ENCODE measurements at places on chromosomes 2 and 18. TPM values are rescaled to one million over a fixed set of nuclear protein-coding genes. Genes with fewer than 3 reads are reported as not detected.

Gene CFAP65
- total RNA-seq: 1.00 TPM

Gene L3MBTL4
- total RNA-seq: 2.9 TPM

DNA sequence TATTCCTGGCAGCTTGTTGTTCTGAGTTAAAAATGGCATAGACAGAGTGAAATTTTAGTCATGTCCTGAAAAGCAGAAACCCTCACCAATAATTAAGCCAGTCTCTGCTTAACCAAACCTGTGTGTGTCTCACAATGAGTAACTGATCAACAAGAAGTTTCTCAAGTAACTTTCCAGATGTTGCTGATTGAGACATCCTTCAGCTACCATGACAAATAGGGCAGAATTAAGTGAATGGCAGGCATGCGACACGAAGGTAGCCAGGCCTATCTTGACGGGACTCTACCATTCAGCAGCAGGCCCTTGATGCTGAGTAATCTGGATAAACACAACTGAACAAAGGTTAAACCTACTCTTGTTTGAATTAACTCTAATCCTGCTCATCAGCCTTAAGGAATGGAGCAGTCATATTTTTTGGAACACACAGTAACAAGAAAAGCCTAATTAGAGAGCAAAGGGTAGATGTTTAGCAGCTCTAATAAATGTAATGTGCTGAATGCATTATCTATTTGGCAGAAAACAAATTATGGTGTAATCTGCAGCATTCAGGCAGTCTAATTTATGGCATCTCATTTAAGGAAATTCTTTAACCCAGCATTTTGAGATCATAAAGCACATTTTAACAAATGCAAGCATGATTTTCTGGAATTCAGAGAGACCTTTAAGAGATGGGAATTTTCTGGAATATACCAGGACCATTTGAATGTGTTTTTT is 159.5 kb upstream of the EPHA4 start:
- DNase-seq: no peak

Gene TMEM178A
- 26.8 TPM for total RNA-seq

DNA sequence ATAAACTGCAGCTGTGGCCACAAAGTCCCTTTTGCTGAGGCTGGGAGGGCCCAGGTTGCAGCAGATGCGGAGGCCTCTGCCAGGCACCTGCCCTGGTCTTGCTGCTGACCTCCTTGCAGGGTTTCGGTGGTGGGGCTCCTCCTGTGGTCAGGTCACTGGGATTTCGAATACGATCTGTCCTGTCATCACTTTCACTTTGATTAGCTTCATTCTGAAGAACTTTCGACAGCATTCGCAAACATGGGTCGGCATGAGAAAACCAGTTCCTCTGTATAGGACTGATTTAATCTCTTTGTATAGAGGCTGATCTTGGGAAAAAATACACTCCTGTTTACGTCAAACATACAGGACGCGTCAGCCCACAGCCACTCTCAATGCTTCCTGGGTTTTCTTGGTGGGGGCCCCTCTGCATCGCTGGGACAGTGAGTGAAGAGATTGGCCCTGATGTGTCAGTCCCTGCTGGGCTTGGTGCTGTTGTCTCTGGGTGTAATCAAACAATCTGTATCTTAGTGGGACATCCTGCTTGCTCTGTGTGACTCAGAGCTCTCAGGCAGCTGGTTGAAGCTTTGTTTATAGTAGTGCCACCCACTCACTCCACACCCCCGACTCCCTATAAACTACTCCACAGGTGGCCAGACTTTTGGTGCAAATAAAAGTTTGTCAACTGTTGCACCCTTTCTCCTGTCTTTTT is 209.4 kb upstream of the CXCR4 start:
- no peak for DNase-seq

Gene CFC1
- total RNA-seq: 1.3 TPM

Gene UGT1A9
- not detected for total RNA-seq

GRCh38 chr18:13892098-13892497 is 23.2 kb downstream of the MC2R start:
- no peak for DNase-seq

GRCh38 chr2:163264341-163264740 is 425.8 kb upstream of the KCNH7 start:
- DNase-seq: no peak

- DNase-seq: no peak
Observed at GRCh38 chr2:230181195-230181594, 38.6 kb downstream of the SP110 start.

DNA sequence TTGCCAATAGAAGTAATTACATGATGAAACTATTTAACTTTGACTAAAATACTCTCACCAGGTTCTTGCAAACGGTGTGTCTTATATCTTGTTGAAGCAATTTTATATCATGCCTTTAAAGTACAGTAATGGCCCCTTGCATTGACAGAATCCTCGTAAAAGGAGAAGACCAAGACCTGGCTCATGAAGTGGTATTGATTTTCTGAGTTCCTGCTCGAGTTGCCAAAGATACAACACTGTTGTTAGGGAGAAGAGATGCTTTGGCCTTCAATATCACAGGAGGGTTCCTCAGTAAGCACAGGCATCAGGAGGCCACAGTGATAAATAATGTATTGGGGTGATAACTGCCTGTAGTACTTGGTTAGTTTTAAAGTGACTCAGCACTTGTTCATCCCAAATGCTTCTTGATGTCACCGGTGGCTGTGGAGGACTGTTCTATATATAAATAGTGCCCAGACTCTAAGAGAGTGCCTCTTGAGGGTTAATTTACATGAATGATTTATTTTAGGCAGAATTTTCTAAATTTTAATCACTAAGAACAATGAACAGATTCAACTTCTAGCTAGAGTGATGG is 571.7 kb upstream of the FANCL start:
- no peak for DNase-seq

Gene ITGA6
- 30.9 TPM for total RNA-seq

DNA sequence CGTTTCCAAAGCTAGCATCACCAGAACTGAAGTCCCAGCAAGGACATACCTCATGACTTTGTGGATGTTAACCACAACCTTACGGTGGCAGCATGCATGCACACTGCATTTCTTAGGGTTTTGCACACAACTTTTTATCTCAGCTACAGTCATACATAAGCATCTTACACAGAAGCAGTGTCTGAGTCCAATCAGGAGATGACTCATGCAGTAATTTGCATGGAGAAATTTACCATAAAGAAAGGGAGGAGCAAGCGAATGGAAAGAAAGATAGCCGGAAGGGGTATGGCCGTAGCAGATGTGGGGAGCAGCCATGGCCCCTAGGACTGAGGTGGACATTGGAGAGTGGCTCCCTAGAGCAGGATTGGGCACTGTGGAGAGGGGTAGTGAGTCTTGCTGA is 522.5 kb downstream of the GALR1 start:
- DNase-seq: no peak

DNA sequence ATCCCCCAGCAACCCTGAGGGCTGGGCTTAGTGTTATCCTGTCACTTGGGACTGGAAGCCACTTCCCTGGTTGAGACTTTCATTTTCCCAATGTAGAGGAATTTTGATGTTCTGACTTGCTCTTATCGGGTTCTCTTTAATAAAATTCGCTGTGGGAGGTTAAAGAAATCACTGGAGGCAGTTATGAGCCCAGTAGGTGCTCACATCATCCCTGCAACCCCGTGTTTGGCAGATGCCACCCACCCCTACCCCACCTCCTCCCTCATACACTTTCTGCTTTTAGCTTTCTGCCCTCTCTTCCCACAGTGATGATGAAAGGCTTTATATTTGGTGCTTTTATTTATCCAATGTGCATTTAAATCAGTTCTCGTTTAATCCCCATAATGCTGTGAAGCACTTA is 106.6 kb downstream of the MAPK4 start:
- no peak for DNase-seq

GRCh38 chr2:183079139-183079775 is 710 bp downstream of the DUSP19 start:
- DNase-seq: peak; percentile 34

DNA sequence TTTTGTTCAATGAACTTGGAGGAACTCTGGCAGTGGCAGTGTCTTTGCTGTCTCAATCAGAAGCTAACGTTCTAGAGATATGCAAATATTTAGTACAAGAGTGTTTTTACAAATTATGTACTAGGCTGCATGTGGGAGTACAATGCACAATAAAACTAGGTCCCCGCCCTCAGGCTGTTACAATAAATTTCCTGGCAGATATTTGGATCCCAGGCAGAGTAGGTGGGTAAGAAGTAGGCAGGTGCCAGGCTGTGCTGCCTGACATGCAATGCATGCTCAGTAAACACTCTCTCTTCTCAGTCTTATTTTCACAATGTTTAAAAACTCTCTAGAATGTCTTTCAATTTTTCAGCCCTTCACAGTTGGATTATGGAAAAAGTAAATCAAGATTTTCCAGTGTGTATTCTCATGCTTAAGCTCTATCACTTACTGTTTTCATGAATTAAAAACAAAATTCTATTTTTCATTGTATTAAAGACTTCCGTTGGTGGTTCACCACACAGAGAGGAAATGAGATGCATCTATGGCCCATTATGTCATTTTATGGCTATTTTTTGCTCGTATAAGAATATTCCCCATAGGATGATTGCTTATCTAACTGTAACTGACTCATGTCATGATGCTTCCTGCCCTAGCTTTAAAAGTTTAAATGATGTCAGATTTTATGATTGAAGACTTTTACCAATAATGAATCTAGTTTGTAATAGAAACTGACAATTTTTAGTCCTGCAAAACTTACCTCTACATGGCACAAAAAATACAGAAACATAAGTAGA is 346.1 kb downstream of the RND3 start:
- DNase-seq: no peak

Gene SNTG2
- 4.9 TPM for total RNA-seq

DNA sequence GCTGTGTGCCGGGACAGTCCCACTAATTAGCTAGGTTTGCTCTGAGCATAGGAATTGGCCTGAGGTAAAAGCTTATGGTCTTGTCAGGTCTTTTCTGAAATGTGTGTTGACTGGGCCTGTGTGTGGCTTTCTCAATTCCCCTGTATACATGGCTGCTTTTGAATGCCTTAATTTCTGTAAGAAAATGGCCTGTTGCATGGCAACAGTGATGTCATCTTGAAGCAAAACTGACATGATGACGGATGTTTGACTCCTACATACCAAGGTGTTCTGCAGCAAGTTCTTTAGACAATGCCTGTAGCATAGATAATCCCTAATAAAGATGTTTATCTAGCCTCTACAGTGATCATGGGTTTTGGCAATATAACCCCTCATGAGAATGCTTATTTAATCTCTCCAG is 198.5 kb downstream of the OTX1 start:
- no peak for DNase-seq

Gene SERPINB8
- 1.5 TPM for total RNA-seq

- no peak for DNase-seq
Observed at GRCh38 chr2:1032030-1032429, 81.4 kb downstream of the SNTG2 start.

Gene SP140
- total RNA-seq: 1.6 TPM

- DNase-seq: peak; percentile 84
Observed at GRCh38 chr2:67840460-67841068, 222.2 kb downstream of the C1D start.

- no peak for DNase-seq
Observed at GRCh38 chr2:152508446-152508845, 173.5 kb downstream of the FMNL2 start.

- no peak for DNase-seq
Observed at GRCh38 chr2:56127463-56128152, 56.2 kb upstream of the CCDC85A start.

DNA sequence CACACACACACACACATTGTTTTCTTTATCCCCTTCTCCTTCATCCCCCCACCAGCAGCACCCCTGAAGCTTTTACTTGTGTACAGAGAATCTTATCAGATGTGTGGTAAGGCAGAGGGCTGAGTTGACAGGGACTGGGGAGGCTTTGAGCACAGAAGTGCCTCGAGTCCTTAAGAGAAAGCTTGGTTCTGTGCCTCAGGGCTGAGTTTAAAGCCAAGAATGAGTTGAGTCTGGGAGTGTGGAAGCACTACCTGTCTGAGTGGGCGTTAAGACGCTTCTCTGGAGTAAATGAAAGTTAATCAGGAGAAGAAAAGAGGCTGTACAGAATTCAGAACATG is 2.7 kb downstream of the ID2 start:
- DNase-seq: peak; percentile 23

DNA sequence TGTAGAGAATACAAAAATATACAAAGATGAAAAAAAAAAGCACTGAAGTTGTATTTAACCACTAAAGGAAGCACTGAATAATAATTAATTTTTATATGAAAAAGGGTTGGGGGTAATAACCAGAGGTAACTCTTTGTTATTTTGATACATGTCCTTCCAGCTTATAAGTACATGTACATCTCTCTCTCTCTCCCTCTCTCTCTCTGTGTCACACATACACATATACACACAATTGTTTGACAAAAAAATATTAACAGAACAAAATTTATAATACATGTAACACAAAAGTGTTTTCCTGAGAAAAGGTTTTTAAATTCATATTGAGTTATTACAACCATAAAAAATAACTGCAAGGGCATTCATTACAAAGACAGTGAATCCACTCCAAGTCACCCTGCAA is 4.6 kb downstream of the WIPF1 start:
- no peak for DNase-seq

Gene CXCR1
- total RNA-seq: not detected

GRCh38 chr18:22167091-22167470 is 2.3 kb upstream of the GATA6 start:
- no peak for DNase-seq

- no peak for DNase-seq
Observed at GRCh38 chr2:15672961-15673918, 81.6 kb downstream of the DDX1 start.

- DNase-seq: no peak
Observed at GRCh38 chr2:11995456-11995855, 249.0 kb downstream of the LPIN1 start.

- peak; percentile 58 for DNase-seq
Observed at GRCh38 chr2:240819126-240819857, 727 bp downstream of the KIF1A start.

Gene MLPH
- total RNA-seq: 1.2 TPM

- no peak for DNase-seq
Observed at GRCh38 chr18:26255695-26256622, 29.7 kb downstream of the TAF4B start.

GRCh38 chr18:72828601-72829000 is 39.2 kb downstream of the NETO1 start:
- DNase-seq: no peak

Gene FOXI3
- total RNA-seq: 0.36 TPM

DNA sequence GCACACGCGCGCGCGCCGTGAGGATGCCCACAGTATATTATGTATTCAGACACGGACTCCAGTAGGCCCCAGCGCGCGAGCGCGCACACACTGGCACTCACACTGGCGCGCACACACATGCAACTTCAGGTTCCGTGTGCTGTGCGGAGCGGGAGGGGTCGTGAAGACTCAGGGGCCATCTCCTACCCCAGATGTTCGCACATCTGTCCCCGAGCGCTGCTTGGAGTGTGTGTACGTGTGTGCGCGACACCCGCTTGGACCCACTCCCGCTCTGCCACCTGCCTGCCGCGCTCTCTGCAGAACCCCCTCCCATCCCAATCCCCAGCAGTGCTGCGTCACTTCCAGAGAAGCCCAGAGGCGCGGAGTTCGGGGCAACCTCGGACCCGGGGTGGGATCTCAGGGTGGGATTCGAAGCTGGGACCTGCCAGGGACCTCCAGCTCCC is 2.6 kb downstream of the NRP2 start:
- no peak for DNase-seq

Data from cerebellum (tissue), 4 donors.